HFFc6 (cell line): ENCODE measurements at places on chromosomes 6 and 20. TPM values are rescaled to one million over a fixed set of nuclear protein-coding genes. Genes with fewer than 3 reads are reported as not detected.

Gene MMP24
- total RNA-seq, result 0.58 to 0.90 TPM (median 0.69 TPM) in 3 replicates

Gene CDSN
- not detected in 2 replicates for total RNA-seq

Gene ISM1
- total RNA-seq, result not detected in 3 replicates

Gene DEFB127
- not detected in 3 replicates for total RNA-seq

Gene BPI
- not detected in 3 replicates for total RNA-seq

DNA sequence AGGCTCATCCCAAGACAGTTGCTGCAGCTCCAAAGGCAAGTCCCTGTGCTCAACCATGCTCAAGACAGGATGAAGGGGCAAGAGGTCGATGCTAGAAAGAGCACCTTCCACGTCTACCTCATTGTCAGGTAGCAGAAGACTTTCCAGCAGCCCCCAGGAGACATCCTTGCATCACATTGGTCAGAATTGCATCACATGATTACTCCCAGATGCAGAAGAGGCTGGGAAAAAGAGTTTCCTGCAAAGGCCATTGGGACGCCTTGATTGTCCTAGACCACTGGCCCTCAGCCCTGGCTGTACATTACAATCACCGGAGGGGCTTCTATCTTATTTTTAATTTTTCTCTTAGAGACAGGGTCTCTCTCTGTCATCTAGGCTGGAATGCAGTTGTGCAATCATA lies 17.3 kb upstream of the ZNF334 start:
- no peaks in the 10 kb centered on the region for H3K36me3 ChIP-seq
- H3K4me3 ChIP-seq, result no peak overlapping the region
- no peak overlapping the region for H3K27ac ChIP-seq
- H3K27me3 ChIP-seq, result peaks cover 4% of the 10 kb centered on the region

DNA sequence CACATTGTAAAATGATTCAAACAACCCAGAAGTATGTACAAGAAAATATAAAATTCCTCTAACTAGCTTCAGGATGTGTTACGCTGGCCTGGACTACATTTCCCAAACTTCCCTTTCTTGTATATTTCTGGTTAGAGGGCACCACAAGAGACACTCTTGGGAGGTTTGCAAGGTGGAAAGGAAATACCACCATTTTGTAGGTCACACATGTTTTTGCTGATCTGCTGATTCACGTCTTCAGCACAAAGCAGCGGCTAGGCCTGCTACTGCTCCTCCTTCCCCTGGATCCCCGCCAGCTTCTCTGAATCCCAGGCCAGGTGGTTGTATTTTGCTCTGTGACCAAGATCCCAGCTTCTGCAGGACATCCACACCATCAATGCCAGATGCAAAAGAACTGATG lies 104.2 kb downstream of the AGPAT4 start:
- H3K36me3 ChIP-seq, result peaks cover 16% of the 10 kb centered on the region
- H3K27ac ChIP-seq, result peak overlapping the region; percentile 92
- DNase-seq, result peak; percentile 39

- peak overlapping the region; percentile 12; the same call in 1 of the 2 replicates for H3K4me3 ChIP-seq
- no peaks in the 10 kb centered on the region for H3K27me3 ChIP-seq
- peaks cover 23% of the 10 kb centered on the region; the same call in 1 of the 2 replicates for H3K4me1 ChIP-seq
- peak overlapping the region; percentile 66; the same call in 1 of the 2 replicates for H3K27ac ChIP-seq
Measured at GRCh38 chr20:13865791-13866351, 81.0 kb downstream of the NDUFAF5 start.

GRCh38 chr6:25990172-25990873 lies 27.7 kb downstream of the TRIM38 start:
- H3K4me1 ChIP-seq, result peaks cover 22% of the 10 kb centered on the region
- H3K27me3 ChIP-seq, result no peaks in the 10 kb centered on the region
- H3K36me3 ChIP-seq, result peaks cover 14% of the 10 kb centered on the region; the same call in 1 of the 2 replicates
- no peak overlapping the region for H3K4me3 ChIP-seq
- no peak for DNase-seq

GRCh38 chr6:2249126-2249525 lies 3.7 kb upstream of the GMDS start:
- no peak overlapping the region for H3K4me3 ChIP-seq
- no peaks in the 10 kb centered on the region; the same call in 1 of the 2 replicates for H3K36me3 ChIP-seq
- no peaks in the 10 kb centered on the region for H3K27me3 ChIP-seq
- peaks cover 15% of the 10 kb centered on the region for H3K4me1 ChIP-seq

- peaks cover 37% of the 10 kb centered on the region for H3K4me1 ChIP-seq
- peak; percentile 53 for DNase-seq
- H3K36me3 ChIP-seq, result peaks cover 55% of the 10 kb centered on the region
- H3K4me3 ChIP-seq, result peak overlapping the region; percentile 38; the same call in 1 of the 2 replicates
Measured at GRCh38 chr20:58524814-58525213, 9.6 kb upstream of the APCDD1L start.

GRCh38 chr6:32796848-32797776 lies 19.7 kb downstream of the HLA-DOB start:
- peak; percentile 24 for DNase-seq
- H3K27me3 ChIP-seq, result peaks cover 26% of the 10 kb centered on the region
- peak overlapping the region; percentile 78 for H3K4me3 ChIP-seq
- peaks cover 14% of the 10 kb centered on the region for H3K4me1 ChIP-seq
- no peaks in the 10 kb centered on the region; the same call in 1 of the 2 replicates for H3K36me3 ChIP-seq
- H3K27ac ChIP-seq, result no peak overlapping the region

DNA sequence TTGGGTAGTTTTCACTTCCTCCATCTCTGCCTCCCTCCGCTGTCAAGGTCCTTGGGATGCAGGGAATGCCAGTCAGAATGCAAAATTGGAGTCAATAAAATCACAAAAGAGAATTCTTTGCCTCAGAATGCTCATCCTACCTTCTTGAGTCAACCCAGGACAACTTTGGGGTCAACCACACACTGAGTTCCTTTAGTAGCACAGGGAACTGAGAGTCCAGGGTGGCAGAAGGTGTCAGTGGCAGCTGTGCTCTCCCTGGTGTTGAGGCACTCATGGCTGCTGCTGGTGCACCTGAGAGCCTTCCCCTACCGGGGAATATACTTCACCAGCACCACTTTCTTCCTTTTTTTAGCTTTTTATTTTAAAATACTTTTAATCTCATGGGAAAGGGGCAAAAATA lies 829 bp upstream of the NOTCH4 start:
- peaks cover 30% of the 10 kb centered on the region for H3K27me3 ChIP-seq
- DNase-seq, result no peak
- H3K36me3 ChIP-seq, result no peaks in the 10 kb centered on the region
- no peak overlapping the region for H3K4me3 ChIP-seq
- H3K4me1 ChIP-seq, result 0 out of 2 replicates have a peak, but pooled peaks cover 7% of the 10 kb centered on the region

GRCh38 chr6:92176666-92177065 lies 1242.7 kb downstream of the EPHA7 start:
- H3K27ac ChIP-seq, result no peak overlapping the region
- H3K36me3 ChIP-seq, result no peaks in the 10 kb centered on the region
- no peaks in the 10 kb centered on the region for H3K4me1 ChIP-seq
- no peak for DNase-seq

- no peaks in the 10 kb centered on the region for H3K36me3 ChIP-seq
- H3K4me1 ChIP-seq, result peaks cover 31% of the 10 kb centered on the region
- peak; percentile 96 for DNase-seq
Measured at GRCh38 chr20:8454137-8454712, 322.2 kb downstream of the PLCB1 start.

DNA sequence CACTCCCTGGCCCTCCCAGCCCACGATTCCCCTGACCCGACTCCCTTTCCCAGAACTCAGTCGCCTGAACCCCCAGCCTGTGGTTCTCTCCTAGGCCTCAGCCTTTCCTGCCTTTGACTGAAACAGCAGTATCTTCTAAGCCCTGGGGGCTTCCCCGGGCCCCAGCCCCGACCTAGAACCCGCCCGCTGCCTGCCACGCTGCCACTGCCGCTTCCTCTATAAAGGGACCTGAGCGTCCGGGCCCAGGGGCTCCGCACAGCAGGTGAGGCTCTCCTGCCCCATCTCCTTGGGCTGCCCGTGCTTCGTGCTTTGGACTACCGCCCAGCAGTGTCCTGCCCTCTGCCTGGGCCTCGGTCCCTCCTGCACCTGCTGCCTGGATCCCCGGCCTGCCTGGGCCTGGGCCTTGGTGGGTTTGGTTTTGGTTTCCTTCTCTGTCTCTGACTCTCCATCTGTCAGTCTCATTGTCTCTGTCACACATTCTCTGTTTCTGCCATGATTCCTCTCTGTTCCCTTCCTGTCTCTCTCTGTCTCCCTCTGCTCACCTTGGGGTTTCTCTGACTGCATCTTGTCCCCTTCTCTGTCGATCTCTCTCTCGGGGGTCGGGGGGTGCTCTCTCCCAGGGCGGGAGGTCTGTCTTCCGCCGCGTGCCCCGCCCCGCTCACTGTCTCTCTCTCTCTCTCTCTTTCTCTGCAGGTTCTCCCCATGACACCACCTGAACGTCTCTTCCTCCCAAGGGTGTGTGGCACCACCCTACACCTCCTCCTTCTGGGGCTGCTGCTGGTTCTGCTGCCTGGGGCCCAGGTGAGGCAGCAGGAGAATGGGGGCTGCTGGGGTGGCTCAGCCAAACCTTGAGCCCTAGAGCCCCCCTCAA lies at the start of gene LTA:
Gene LTA, plus strand, starts transcription at position 249 of the 871 bp plus-strand sequence. Its CDS starts 454 bp downstream, at position 703.
- peaks cover 27% of the 10 kb centered on the region for H3K4me1 ChIP-seq
- H3K27me3 ChIP-seq, result peaks cover 11% of the 10 kb centered on the region
- no peak within 1 kb of the TSS for H3K27ac ChIP-seq
- no peaks in the 10 kb centered on the region for H3K36me3 ChIP-seq
- no peak within 1 kb of the TSS for H3K4me3 ChIP-seq
- DNase-seq, result no peak

DNA sequence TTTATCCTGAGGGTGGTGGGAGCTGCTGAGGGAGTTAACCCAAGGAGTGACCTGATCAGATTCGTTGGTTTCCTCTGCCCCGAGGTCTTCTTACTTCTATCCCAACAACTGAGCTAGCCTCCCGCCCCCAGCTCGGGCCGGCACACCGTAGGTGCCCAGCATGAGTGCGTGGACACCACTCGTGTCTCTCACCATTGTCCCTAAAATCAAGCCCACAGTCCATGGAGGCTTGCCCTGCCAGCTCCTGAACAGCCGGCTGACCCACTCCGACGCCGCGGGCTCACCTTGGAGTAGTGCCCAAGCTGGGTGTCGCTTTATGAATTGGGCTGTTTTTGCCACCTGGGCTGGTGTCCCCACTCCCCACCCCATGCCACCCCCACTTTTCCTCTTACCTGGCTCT lies 59.0 kb upstream of the CCDC167 start:
- DNase-seq, result no peak
- H3K27me3 ChIP-seq, result peaks cover 20% of the 10 kb centered on the region
- peaks cover 38% of the 10 kb centered on the region for H3K4me1 ChIP-seq

DNA sequence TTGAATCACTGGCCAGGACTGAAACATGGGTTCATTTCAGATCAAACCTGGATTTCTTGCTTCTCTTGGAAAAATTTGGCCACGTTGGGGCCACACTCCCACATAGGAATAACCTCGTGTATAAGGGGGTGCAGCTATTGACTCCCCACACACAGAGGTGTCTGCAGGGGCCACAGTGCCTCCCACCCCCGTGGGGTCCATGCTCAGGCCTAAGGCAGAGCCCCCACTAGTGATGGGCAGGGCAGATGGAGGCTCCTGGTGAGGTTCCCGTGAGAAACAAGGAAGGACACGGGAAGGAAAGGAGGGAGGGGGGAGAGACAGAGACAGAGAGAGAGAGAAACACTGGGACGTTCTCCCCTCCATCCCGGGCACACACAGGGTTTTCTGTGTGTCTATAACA lies 230.5 kb downstream of the ERMARD start:
- H3K4me1 ChIP-seq, result no peaks in the 10 kb centered on the region
- H3K4me3 ChIP-seq, result no peak overlapping the region
- H3K36me3 ChIP-seq, result peaks cover 5% of the 10 kb centered on the region
- peaks cover 3% of the 10 kb centered on the region for H3K27me3 ChIP-seq
- no peak overlapping the region for H3K27ac ChIP-seq

DNA sequence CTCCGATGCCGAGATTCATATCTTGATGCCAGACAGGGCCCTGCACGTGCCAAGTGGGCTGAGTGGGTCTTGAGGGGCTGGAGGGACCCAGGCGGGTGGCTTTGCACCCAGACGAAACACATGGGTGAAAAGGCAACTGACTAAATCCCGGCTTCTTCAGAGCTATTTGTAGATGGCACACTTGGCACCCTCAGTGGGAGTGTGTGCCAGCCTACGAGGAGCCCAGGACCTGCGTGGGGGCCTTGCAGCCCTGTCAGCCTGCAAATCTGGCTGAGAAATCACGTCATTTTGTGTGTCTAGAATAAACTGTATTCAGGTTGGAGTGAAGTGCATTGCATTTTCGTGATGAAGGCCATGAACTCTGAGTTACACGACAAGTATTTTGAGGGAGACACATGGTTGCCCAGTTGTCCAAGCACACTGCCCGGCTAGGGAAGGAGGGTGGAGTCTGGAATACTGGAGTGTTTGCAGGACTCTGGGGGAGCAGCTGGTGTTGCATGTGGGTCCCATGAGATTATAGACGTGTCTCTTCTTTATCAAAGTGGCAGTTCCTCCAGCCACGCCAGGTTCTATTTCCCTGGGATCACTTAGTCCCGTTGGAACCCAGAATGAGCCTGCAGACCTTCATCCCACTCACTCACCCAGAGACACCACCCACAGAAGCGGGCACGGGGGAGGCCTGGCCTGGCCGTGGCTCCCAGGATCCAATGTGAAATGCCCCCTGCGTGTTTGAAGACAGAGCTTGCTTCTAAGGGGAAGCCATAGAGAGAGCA lies 60.2 kb downstream of the DLL1 start:
- H3K27me3 ChIP-seq, result peaks cover 15% of the 10 kb centered on the region
- H3K4me1 ChIP-seq, result peaks cover 9% of the 10 kb centered on the region
- DNase-seq, result no peak
- no peak overlapping the region for H3K4me3 ChIP-seq

- DNase-seq, result no peak
- no peak overlapping the region for H3K4me3 ChIP-seq
- H3K27me3 ChIP-seq, result no peaks in the 10 kb centered on the region; the same call in 1 of the 2 replicates
- H3K4me1 ChIP-seq, result no peaks in the 10 kb centered on the region
- H3K36me3 ChIP-seq, result 0 out of 2 replicates have a peak, but pooled peaks cover under 1% of the 10 kb centered on the region
Measured at GRCh38 chr6:51790946-51791345, 296.5 kb downstream of the PKHD1 start.

- peaks cover 1% of the 10 kb centered on the region for H3K27me3 ChIP-seq
- H3K36me3 ChIP-seq, result no peaks in the 10 kb centered on the region
- no peak overlapping the region for H3K27ac ChIP-seq
- H3K4me1 ChIP-seq, result peaks cover 24% of the 10 kb centered on the region
- H3K4me3 ChIP-seq, result no peak overlapping the region
Measured at GRCh38 chr6:52305948-52306767, 21.6 kb upstream of the MCM3 start.

DNA sequence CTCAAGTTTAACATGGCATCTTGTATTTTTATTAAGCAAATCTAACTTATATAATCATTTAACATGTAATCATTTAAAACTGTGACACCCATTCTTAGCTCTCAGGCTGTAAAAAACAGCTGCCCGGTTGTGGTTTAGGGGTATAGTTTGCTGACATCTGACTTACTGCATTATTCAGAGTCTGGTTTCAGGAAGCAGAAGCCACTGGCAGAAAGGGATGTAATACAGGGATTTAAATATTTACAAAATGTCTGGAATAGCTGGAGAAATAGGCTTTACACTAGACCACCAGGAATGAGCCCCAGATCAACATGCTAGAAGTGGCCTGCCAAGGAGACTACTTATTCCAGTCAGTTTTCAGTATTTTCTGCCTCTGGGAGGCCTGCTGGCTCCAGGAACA lies 421.1 kb downstream of the CD109 start:
- peaks cover 7% of the 10 kb centered on the region for H3K4me1 ChIP-seq
- H3K27ac ChIP-seq, result no peak overlapping the region
- peaks cover 1% of the 10 kb centered on the region; the same call in 1 of the 2 replicates for H3K27me3 ChIP-seq
- no peaks in the 10 kb centered on the region for H3K36me3 ChIP-seq
- H3K4me3 ChIP-seq, result no peak overlapping the region

DNA sequence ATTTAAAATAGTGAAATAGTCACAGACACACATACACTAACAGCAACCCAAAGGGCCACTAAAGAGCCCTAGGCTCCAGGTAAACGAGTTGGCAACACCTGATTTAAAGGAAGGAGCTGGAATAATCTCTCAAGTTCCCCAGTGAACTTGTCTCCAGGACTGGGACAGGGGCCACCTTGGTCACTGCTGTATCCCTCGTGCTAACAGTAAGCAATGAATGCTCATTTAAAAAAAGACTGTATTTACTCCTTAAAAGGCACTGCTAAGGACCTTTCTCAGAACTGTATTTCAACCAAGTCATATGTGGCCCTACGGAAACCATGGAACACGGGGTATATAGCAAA lies 1.3 kb downstream of the DIDO1 start:
- DNase-seq, result no peak
- no peaks in the 10 kb centered on the region; the same call in 1 of the 2 replicates for H3K36me3 ChIP-seq
- peak overlapping the region; percentile 92 for H3K27ac ChIP-seq
- no peaks in the 10 kb centered on the region; the same call in 1 of the 2 replicates for H3K27me3 ChIP-seq
